ENCODE measurements at places on chromosomes 5 and 9. TPM values are rescaled to one million over a fixed set of nuclear protein-coding genes. Genes with fewer than 3 reads are reported as not detected.

The PRDM9 gene
- not detected for total RNA-seq

The SPATA31A3 gene
- not detected for total RNA-seq

The SHOC1 gene
- total RNA-seq: not detected

The PCDHB5 gene
- total RNA-seq: 0.46 TPM

The ARSK gene
- total RNA-seq: 5.5 TPM

The SLC1A1 gene
- 7.0 TPM for total RNA-seq

The STPG3 gene
- not detected for total RNA-seq

The CCDC69 gene
- 4.6 TPM for total RNA-seq

The PCDHGB3 gene
- 0.46 TPM for total RNA-seq

The ATP10B gene
- not detected for total RNA-seq

The PPP3R2 gene
- not detected for total RNA-seq

The FOXD4L4 gene
- total RNA-seq: under 0.01 TPM

The PCSK5 gene
- total RNA-seq: 30.5 TPM

The EGR1 gene
- 1.4 TPM for total RNA-seq

The TMEM215 gene
- total RNA-seq: not detected

The PTBP3 gene
- total RNA-seq: 31.2 TPM

The PMPCA gene
- 60.7 TPM for total RNA-seq

The LCN9 gene
- not detected for total RNA-seq

The C5orf52 gene
- not detected for total RNA-seq

The GGTA1 gene
- total RNA-seq: not detected
